Left lung (tissue), 14 donors: ENCODE measurements at places on chromosomes 3 and 15. TPM values are rescaled to one million over a fixed set of nuclear protein-coding genes. Genes with fewer than 3 reads are reported as not detected.

DNA sequence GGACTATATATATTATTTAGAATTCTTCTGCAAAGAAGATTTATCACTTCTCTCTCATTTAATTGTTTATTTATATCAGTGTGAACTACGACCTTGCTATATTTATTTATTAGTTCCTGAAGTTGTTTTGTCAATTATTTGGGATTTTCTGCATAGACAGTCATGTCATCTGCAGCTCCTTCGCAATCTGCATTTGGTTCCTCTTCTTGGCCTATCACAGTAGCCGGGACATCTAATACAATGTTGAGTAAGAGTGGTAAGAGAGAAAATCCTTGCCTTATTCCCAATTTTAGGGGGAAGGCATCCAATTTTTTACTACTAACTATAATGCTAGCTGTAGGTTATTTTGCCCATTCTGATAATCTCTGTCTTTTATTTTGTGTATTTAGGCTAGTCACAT is 39.4 kb downstream of the FOXL2 start:
- DNase-seq, result no peak

DNA sequence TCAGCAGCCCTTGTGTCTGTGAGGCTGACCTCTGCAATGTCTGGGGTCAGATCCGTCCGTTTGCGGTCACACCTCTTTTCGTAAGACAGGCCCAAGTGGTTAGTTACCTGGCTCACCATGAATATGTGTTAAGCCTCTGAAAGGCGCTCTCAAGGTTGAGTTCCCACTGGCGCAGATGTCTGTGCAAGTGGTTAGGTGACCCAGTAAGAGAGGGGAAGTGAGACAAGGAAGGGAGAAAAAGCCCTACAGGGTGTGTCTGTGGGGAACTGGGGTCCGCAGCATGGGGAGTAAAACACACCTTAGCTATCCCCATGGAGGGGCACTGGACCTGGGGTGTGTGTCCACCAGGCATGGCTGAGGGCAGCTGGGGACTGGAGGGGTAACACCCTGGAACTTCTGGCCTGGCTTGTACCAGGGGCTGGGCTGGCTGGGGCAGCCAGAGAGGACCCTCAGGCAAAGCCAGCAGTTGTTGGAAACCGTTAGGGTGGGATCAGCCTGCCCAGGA is 391.6 kb upstream of the PROK2 start:
- no peak for DNase-seq

DNA sequence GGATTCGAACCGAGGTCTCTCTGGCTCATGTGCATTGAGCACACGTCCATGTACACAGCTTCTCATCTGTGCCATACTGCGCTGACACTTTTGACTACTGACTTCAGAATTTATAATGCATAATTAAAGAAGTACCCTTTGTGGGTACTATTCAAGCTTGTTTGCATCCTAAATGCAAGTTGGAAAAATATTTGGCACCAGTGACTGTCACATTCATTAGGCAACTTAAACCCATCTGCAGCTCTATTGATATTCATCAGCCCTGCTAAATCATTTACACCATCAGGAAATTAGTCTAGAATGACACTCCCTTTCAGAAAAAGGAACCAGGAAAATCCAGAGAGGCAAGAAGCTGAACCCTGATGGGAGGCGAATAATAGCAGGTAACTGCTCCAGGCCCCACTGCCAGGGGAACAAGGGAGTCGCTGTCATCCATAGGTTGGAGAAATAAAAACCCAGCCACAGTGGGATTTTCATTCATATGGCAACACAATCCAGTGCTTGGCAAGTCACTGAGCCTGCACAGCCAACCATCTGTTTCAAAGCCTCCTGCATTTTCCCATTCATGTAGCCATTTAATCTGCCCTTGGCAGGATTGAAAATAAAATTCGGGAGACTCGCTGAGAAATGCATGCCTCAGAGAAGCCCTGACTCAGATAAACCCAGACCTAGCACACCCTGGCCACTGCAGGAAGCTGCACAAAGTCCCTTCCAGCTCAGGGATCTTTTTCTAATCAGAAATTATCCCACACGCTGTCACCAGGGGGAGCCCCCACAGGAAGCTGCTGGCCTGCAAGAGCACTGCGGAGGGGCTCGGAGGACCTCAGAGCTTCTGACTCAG is 103.0 kb upstream of the VEPH1 start:
- DNase-seq, result peak; percentile 61

- no peak for DNase-seq
These were observed 61.3 kb downstream of the PRTG start for GRCh38 chr15:55681631-55682030.

DNA sequence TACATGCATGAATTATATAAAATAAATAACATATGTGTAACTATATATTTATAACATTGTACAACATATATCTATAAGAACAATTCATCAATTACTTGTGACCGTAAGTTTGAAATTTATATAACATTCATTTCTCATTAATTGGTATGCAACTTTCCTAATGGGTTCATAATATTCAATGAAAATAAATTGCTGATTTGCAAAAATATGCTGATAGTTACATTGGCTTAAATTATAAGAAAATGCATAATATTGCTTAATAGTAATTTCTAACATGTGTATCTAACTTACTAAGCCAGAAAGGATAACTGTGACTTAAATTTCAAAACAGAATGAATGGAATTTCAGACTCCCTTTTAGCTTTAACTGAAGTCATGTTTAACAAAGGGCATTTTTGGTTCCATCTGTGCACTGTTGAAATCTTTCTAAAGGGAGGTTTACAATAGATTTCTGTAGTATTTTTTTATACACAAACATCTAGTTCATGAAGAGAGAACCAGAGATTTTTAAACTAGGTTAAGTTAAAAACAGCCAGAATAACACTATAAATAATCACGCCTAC is 310.9 kb downstream of the TBC1D5 start:
- no peak for DNase-seq

Gene SEMA3B
- 20.6 TPM for polyA plus RNA-seq

Gene GOLGA8K
- polyA plus RNA-seq, result 2.9 TPM

Gene CKMT1A
- polyA plus RNA-seq, result not detected
